ENCODE measurements at places on chromosomes 12 and 14.
A peak's percentile ranks its signal among the peaks of the same experiment; 100 is the strongest.

GRCh38 chr12:127928615-127929571 lies 338.1 kb upstream of the TMEM132C start:
- no peaks in the 10 kb centered on the region for H3K27me3 ChIP-seq
- no peak overlapping the region for H3K4me3 ChIP-seq
- DNase-seq, result no peak

DNA sequence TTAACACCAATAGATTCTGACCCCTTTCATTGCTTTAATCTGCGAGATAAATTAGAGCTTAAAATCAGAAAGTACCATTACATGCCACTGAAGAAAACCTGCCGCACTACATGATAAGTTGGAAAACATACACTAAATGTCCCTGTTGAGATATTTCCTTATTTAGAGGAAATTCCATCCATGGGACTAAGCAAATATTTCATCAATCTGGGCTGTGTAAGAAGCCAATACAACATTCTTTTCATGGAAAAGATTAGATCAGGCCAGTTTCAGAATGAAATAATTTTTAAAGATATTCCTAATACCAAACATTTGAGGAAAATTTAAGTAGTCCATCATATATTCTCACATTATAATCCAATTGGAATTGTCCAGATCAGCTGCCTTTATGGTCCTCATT lies 112.8 kb downstream of the LLPH start:
- H3K36me3 ChIP-seq, result no peaks in the 10 kb centered on the region
- no peaks in the 10 kb centered on the region for H3K4me1 ChIP-seq
- no peak overlapping the region for H3K4me3 ChIP-seq
- no peak overlapping the region for H3K27ac ChIP-seq
- DNase-seq, result no peak
- no peaks in the 10 kb centered on the region for H3K27me3 ChIP-seq

GRCh38 chr14:80304125-80304766 lies 92.9 kb upstream of the DIO2 start:
- no peaks in the 10 kb centered on the region for H3K4me1 ChIP-seq
- no peaks in the 10 kb centered on the region for H3K27me3 ChIP-seq
- no peak overlapping the region for H3K4me3 ChIP-seq
- H3K27ac ChIP-seq, result no peak overlapping the region

DNA sequence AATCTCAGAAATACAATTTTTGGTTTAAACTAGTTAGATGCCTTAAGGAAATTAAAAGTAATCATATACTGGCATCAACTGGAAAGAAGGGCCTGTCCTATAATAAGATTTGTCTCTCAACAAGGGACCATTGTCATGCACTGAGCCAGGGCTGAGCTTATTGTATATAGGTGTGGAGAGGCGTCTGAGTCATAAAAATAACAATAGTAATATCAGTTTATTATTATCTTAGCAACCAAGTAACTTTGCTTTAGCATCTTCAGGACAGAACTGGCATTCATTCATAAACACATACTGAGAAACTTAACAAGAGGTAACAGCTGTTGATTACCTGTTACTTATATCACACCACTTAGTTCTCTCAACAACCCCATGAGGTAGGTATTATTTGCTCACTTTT lies 7.1 kb downstream of the KRT75 start:
- H3K36me3 ChIP-seq, result no peaks in the 10 kb centered on the region
- no peak overlapping the region for H3K4me3 ChIP-seq
- H3K27ac ChIP-seq, result no peak overlapping the region
- DNase-seq, result no peak
- no peaks in the 10 kb centered on the region for H3K4me1 ChIP-seq

DNA sequence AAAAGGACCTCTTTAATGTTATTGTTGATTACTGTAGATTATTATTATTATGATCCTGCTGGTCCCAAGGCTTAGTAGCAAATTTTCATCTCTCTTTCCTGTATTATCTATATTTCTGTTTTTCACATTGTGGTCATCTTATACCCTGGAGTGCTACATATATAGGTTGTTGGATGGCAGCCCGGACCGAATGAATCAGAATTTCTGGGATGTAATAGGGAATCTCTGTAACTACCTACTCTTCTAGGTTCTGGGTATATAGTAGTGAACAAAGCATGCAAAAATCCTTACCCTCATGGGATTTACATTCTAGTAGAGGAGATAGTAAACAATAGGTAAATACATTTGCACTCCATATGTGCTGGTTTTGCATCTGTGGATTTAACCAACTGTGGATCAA lies 31.4 kb downstream of the NUBPL start:
- H3K4me3 ChIP-seq, result no peak overlapping the region
- no peaks in the 10 kb centered on the region for H3K27me3 ChIP-seq
- no peaks in the 10 kb centered on the region for H3K4me1 ChIP-seq
- no peak overlapping the region for H3K27ac ChIP-seq
- no peaks in the 10 kb centered on the region for H3K36me3 ChIP-seq

DNA sequence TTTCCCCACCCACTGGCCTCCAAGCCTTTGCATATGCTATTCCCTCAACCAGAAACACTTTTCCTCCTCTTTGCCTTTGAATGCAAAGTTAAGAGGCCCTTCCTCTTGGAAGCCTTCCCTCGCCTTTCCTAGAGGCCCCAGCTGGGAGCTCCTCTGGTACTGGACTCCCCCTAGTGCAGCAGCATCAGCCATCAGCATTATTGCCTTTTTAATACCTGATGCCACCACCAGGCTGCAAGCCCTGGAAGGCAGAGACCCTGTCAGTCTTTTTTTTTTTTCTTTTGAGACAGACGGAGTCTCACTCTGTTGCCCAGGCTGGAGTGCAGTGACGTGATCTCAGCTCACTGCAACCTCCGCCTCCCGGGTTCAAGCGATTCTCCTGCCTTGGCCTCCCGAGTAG lies 19.1 kb upstream of the PLA2G1B start:
- H3K27ac ChIP-seq, result no peak overlapping the region
- no peak overlapping the region for H3K4me3 ChIP-seq
- peaks cover 5% of the 10 kb centered on the region for H3K4me1 ChIP-seq
- H3K27me3 ChIP-seq, result no peaks in the 10 kb centered on the region
- no peak for DNase-seq

DNA sequence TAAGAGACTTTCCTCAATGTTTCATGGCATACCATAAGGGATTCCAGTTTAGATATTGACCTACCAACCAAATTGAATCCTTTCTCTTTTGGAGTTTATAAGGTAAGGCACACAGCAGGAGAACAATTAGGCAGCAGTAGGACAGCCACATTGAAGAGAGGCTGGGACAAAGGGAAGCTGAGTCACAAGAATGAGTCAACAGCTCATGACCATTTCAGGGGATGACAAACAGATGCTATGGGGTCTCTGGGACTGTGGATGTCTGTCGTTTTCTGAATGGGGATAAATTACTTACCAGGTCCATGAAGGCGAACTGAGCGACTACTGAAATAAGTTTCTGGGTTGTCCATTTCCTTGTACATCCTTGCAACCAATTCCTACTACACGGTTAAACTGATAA lies 48.6 kb upstream of the E2F7 start:
- no peaks in the 10 kb centered on the region for H3K36me3 ChIP-seq
- H3K4me1 ChIP-seq, result no peaks in the 10 kb centered on the region
- no peaks in the 10 kb centered on the region for H3K27me3 ChIP-seq
- DNase-seq, result no peak

- no peaks in the 10 kb centered on the region for H3K36me3 ChIP-seq
- peak overlapping the region; percentile 74 for H3K4me3 ChIP-seq
- H3K27me3 ChIP-seq, result no peaks in the 10 kb centered on the region
- DNase-seq, result peak; percentile 59
Observed at GRCh38 chr12:45725631-45726602, 3.6 kb upstream of the ARID2 start.

DNA sequence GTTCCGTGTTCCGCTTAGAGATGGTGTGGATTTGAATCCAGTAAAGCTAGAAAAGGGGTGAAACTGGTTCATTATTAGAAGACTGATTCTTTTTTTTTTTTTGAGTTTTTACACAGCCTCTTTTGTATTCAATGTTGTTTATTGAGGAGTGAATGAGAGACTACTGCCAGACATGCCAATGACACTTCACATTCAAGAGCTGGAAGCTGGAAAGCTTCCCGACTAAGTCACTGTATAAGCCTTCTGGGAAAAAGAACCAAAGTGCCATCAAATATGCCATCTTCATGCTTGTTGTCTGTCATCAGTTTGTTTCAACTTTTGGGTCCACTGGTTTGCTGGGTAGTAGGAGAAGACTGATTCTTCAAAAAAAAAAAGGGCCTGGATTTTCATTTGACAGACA lies 164.8 kb downstream of the ATP23 start:
- no peak overlapping the region for H3K4me3 ChIP-seq
- no peaks in the 10 kb centered on the region for H3K4me1 ChIP-seq
- DNase-seq, result no peak
- H3K36me3 ChIP-seq, result no peaks in the 10 kb centered on the region
- no peak overlapping the region for H3K27ac ChIP-seq

DNA sequence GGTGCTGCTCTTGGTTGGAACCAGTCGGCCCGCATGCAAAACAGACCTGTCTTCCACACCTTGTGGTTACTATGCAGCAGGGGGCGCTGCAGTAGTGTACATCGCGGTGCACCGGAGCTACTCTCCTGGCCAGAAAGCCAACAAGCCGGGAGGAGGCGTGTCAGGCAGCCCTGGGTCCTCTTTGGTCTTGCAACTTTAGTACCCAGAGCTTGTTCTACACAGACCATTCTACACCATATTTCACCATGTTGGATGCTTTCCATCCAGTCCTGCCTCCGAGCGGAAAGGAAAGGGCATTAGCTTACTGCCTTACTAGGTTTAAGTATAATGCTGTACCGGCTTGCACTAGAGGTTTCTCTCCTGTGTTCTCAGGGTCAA lies 927 bp upstream of the TMTC2 start:
- no peaks in the 10 kb centered on the region for H3K36me3 ChIP-seq
- H3K27me3 ChIP-seq, result peaks cover 6% of the 10 kb centered on the region
- no peak overlapping the region for H3K27ac ChIP-seq
- H3K4me3 ChIP-seq, result peak overlapping the region; percentile 73
- H3K4me1 ChIP-seq, result no peaks in the 10 kb centered on the region

GRCh38 chr12:94872007-94872653 lies 131.4 kb downstream of the NDUFA12 start:
- peaks cover 43% of the 10 kb centered on the region for H3K27me3 ChIP-seq
- H3K36me3 ChIP-seq, result no peaks in the 10 kb centered on the region
- DNase-seq, result no peak
- no peak overlapping the region for H3K27ac ChIP-seq
- H3K4me3 ChIP-seq, result no peak overlapping the region

- DNase-seq, result no peak
- H3K27me3 ChIP-seq, result no peaks in the 10 kb centered on the region
- no peaks in the 10 kb centered on the region for H3K36me3 ChIP-seq
- H3K4me1 ChIP-seq, result no peaks in the 10 kb centered on the region
Observed at GRCh38 chr14:50932592-50933495, 11.4 kb downstream of the PYGL start.

GRCh38 chr12:9687228-9687627 lies 17.7 kb downstream of the CLEC2D start:
- H3K27me3 ChIP-seq, result no peaks in the 10 kb centered on the region
- H3K27ac ChIP-seq, result no peak overlapping the region
- H3K4me3 ChIP-seq, result no peak overlapping the region
- no peaks in the 10 kb centered on the region for H3K36me3 ChIP-seq

DNA sequence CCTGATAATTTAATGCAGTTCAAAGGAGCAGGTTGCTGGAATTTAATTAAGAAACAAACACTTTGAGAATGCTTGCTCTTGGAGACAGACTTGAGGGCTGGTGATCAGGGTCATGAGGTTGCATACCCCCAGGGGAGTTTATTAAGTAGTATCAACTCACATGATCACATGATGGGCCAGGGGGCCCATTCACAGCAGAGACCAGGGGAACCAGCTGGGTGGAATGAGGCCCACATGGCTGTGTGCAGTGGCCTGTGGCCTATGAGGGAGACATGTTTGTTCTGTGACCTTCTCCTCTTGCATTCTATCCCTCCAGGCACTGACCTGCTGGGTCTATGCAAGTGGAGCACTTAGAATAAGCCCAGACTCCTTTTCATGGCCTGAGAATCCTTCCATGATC lies 266.6 kb upstream of the PWP1 start:
- no peaks in the 10 kb centered on the region for H3K36me3 ChIP-seq
- no peak overlapping the region for H3K27ac ChIP-seq
- no peak overlapping the region for H3K4me3 ChIP-seq
- H3K4me1 ChIP-seq, result no peaks in the 10 kb centered on the region
- peaks cover 5% of the 10 kb centered on the region for H3K27me3 ChIP-seq

DNA sequence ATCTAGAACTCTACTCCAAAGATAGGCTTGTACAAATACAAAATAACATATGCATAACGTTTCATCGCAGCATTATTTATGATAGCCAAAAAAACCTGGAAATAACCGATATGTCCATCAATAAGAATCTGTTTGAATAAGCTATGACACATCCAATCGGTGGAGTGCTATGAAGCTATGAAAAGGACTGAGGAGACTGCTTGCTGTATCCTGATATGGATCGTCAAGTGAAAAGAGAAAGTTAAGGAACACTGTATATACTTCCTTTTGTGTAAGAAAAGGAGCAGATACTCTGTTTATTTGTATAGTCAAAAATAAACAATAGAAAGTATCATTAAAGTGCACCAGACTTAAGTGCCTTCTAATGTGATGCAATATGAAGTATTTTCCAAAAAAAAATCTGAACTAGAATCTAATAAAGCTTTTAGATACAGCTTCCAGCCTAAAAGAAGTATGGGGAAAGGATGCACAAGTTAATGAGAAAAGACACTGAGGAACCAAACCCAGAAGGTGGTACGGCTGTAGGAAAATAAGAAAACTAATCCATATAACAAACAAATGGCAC lies 645 bp upstream of the KLHDC1 start:
- H3K27me3 ChIP-seq, result no peaks in the 10 kb centered on the region
- H3K4me3 ChIP-seq, result peak overlapping the region; percentile 60
- no peaks in the 10 kb centered on the region for H3K36me3 ChIP-seq
- peaks cover 12% of the 10 kb centered on the region for H3K4me1 ChIP-seq
- DNase-seq, result no peak
- peak overlapping the region; percentile 93 for H3K27ac ChIP-seq

DNA sequence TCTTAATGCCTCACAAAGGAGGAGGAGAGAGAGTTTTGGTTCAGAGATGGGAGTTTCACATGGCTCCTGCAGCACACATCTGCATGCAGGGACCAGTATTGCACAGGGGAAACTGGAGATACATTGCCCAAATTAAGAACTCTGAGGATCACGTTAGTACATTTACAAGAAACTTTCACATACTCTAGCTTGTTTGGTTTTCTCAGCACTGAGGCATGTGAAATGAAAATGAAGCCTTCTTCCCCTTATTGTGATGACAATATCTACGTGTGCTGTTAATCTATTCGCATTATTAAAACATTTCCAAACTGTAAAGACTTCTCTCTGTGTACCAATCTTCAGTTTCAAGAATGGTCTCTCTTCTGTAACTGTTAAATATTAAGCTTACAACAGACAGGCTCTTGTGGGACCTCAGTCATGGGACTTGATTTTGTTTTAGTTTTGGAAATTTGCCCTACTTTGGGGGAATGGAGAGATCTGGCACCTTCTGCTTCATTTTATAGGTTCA lies 124.7 kb downstream of the DAAM1 start:
- H3K36me3 ChIP-seq, result no peaks in the 10 kb centered on the region
- DNase-seq, result no peak
- H3K27me3 ChIP-seq, result no peaks in the 10 kb centered on the region
- H3K4me3 ChIP-seq, result no peak overlapping the region

GRCh38 chr12:32541754-32542374 lies 137.2 kb upstream of the DNM1L start:
- DNase-seq, result no peak
- no peaks in the 10 kb centered on the region for H3K36me3 ChIP-seq
- no peak overlapping the region for H3K27ac ChIP-seq
- no peaks in the 10 kb centered on the region for H3K4me1 ChIP-seq
- no peaks in the 10 kb centered on the region for H3K27me3 ChIP-seq
- no peak overlapping the region for H3K4me3 ChIP-seq
